Small intestine (tissue), 16 donors: ENCODE measurements at places on chromosomes 13 and 19. TPM values are rescaled to one million over a fixed set of nuclear protein-coding genes. Genes with fewer than 3 reads are reported as not detected.

DNA sequence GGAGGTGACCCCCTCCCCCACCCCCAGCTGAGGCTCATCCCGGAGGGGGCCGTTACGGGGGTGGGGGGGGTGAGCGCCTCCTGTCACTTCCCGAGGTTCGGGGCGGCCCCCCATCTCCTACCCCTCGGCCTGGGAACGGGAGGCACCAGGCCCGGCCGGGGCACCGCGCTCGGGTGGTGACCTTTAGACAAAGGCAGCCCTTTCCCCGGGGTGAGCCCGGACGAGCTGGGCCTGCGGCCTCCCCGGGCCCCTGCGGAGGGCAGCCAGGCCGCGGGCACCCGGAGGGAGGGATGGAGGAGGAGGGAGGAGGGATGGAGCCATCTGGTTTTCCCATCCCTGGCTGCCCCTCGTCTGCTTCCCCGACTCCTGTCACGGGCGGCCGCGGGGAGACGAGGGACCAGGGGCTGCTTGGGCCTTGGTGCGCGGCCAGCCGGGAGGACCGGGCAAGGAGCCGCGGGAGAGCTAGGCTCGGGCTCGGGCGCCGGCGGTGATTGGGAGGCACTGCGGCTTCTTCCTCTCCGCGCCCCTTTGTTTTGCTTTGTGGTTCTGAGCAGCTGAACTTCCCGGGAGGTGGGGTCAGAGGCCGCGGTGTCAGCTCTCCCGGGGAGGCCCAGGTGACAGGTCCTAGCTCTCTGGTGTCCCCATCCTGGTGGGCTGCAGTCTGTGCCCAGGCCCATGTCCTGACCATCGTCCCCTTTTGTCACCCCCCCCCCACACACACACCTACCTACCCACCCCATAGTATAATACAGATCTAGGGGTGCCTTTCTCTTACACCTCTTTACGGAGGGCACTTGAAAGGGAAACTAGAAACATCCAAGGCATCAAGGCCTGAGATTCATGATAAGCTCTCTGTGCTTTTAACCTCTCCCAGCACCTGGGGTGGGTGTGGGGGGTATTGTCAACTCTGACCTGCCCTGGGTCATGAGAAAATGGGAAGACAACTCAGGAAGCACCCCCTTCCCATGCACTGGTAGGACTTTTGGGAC is 1.3 kb downstream of the BICRA start:
- H3K36me3 ChIP-seq, result peaks cover 26% of the 10 kb centered on the region
- H3K4me3 ChIP-seq, result peak overlapping the region; percentile 89
- peak overlapping the region; percentile 97 for H3K27ac ChIP-seq
- H3K27me3 ChIP-seq, result no peaks in the 10 kb centered on the region
- no peaks in the 10 kb centered on the region for H3K4me1 ChIP-seq

- H3K36me3 ChIP-seq, result no peaks in the 10 kb centered on the region
- no peaks in the 10 kb centered on the region for H3K27me3 ChIP-seq
- no peak overlapping the region for H3K4me3 ChIP-seq
- DNase-seq, result no peak
- no peak overlapping the region for H3K27ac ChIP-seq
- H3K4me1 ChIP-seq, result peaks cover 4% of the 10 kb centered on the region
These were observed 203.5 kb upstream of the UBL3 start for GRCh38 chr13:30053939-30054338.

DNA sequence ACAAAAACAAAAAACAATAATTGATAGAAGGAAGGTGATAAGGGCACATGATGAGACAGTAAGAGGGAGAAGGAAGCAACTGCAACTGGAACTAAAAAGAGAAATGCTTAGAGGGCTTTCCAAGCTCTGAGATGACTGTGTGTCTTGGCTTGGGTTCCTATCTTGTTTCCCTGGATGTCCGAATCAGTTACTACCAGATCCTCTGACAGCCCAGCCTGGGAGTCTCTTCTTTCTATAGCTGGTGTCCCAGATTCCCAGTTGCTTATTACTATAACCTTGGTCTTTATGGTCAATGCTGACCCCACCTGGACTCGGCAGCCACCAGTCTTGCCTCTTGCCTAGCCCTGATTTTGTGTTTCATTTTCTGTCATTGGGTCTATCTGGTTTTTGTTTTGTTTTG is 116.4 kb downstream of the RFC3 start:
- no peaks in the 10 kb centered on the region for H3K27me3 ChIP-seq
- no peak for DNase-seq
- no peak overlapping the region for H3K27ac ChIP-seq
- no peaks in the 10 kb centered on the region for H3K36me3 ChIP-seq
- no peak overlapping the region for H3K4me3 ChIP-seq

DNA sequence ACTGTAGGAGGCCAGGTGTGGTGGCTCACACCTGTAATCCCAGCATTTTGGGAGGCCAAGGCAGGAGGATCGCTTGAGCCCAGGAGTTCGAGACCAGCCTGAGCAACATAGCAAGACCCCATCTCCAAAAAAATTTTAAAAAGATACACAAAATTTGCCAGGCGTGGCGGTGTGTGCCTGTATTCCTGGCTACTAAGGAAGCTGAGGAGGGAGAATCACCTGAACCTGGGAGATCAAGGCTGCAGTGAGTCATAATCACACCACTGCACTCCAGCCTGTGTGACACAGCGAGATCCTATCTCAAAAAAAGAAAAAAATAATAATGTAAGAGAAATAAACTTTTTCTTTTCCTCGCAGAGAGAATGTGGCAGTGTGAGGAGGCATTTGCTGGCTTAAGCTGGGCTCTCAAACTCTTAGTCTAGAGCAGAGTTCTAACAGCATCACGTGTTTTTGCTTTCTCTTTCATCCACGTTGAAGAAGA is 21.1 kb downstream of the FAM187B start:
- no peak overlapping the region for H3K27ac ChIP-seq
- DNase-seq, result no peak
- H3K4me1 ChIP-seq, result no peaks in the 10 kb centered on the region
- H3K36me3 ChIP-seq, result no peaks in the 10 kb centered on the region

GRCh38 chr13:58452123-58452623 is 820.6 kb downstream of the PCDH17 start:
- peaks cover 5% of the 10 kb centered on the region for H3K4me1 ChIP-seq
- no peaks in the 10 kb centered on the region for H3K36me3 ChIP-seq
- no peak overlapping the region for H3K4me3 ChIP-seq
- H3K27ac ChIP-seq, result no peak overlapping the region
- DNase-seq, result peak; percentile 63
- H3K27me3 ChIP-seq, result no peaks in the 10 kb centered on the region

DNA sequence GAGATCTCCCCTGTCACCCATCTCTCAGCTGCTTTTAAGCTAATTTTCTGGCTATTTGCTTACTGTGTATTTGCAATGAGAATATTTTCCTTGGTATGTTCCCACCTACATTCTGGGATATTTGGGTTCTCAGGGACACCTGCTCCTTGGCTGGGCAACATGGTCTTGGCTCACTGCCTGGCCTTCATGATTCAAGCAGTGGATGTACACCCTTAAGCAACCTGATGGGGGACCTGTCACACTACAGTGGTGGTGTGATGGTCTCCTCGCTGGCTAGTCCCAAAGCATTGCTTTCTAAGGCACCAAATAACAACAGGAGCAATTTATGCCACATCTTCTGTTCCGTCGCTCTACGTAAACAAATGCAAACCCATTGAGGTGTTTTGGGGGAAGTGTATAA is 35.3 kb upstream of the RFC3 start:
- H3K4me3 ChIP-seq, result no peak overlapping the region
- no peaks in the 10 kb centered on the region for H3K36me3 ChIP-seq
- DNase-seq, result no peak

The TMPRSS9 gene
- not detected for polyA plus RNA-seq

The ZNF627 gene
- polyA plus RNA-seq, result 5.1 TPM
